Stimulated activated CD8-positive, alpha-beta memory T cell treated with anti-CD3 and anti-CD28 coated beads, Interleukin-4, amount 100 ng/mL, for 48 hours (primary cell): ENCODE measurements at places on chromosomes 7 and 10.

DNA sequence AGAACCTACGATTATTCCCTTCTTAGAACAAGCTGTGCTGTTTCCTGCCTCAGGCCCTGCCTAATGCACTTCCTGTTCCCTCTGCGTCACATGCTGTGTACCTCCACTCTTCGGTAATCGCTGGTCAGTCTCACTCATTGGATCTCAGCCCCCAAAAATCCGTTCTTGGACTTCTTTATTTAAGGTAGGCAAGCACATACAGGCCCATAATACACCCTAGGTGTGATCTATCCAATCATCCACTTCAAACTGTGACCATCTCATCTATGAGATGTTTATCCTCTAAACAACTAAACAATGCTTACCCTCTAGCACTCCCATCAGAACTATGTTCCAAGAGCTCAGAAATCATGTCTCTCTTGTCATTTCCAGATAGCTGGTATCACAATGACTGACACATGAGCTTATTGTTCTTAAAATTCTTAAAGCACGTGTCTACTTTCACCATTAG is 83.9 kb downstream of the CADPS2 start:
- DNase-seq: no peak

DNA sequence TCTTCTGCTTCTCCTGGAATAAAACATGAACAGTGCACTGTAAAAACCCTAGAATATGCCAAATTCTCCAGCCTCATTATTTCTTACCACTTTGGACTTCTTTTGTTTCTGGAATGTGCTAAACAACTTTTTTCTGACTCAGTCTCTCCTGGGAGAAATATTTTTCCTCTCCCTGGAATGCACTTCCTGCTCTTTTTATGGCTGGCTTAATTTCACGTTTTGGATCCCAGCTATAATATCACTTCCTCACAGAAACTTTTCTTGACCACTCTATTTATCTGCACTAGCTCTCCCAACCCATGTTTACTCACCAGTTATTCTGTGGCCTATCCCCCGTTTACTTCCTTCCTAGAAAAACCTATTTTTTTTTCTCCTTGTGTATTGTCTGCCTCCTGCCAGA is 26.7 kb downstream of the ABCB5 start:
- DNase-seq: no peak

DNA sequence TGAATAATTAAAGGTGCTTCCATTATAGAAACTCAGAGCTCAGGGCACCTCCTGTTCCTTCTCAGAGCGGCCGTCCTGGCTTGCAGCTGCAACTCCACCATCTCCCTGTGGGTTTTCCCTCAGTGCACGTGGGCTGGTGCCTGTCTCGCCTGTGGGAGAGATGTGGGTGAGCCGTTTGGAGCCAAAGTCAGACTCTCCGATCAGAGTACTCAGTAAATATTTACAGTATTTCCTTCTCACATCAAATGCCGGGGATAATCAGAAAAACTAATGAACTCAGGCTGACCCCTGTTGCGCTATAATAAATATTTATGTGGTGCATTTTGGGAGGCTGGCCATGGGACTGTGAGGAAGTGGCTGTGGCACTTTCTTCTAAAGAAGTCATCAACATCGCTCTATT is 155.8 kb upstream of the HABP2 start:
- no peak for DNase-seq

DNA sequence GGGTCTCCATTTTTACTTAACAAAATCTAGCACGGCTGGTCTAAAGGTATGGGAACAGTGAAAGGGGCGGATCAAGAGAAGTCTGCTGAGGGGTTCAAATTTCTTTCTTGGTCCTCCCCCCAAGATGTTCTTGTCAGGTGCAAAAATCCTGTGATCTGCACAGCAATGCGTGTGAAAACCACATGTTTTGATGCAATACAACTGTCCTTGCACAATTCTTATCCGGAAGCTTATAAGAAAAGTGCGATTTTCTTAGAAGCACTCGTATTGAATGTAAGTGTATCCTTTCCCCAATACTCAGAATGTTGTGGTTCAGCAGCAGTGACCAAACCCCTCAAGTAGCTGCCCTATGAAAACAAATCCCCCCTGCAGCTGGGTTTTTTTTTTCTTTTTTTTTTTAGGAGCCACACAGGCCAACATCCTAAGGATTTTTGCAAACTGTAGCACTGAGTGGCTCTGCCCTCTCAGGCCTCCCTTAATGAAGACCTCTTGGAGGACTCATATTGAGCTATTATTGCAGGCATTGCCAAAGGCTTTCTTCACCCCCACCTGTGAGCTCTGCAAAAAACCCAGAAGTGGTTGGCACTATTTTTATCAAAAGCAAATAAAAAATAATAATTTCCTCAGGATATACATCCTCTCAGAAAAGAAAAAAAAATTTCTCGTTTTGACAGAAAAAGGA is 151.9 kb upstream of the ITGB1 start:
- DNase-seq: no peak

- no peak for DNase-seq
Observed at GRCh38 chr10:126638542-126638941, 32.0 kb downstream of the C10orf90 start.

GRCh38 chr10:131647789-131648188 is 253.0 kb upstream of the PPP2R2D start:
- DNase-seq: no peak

DNA sequence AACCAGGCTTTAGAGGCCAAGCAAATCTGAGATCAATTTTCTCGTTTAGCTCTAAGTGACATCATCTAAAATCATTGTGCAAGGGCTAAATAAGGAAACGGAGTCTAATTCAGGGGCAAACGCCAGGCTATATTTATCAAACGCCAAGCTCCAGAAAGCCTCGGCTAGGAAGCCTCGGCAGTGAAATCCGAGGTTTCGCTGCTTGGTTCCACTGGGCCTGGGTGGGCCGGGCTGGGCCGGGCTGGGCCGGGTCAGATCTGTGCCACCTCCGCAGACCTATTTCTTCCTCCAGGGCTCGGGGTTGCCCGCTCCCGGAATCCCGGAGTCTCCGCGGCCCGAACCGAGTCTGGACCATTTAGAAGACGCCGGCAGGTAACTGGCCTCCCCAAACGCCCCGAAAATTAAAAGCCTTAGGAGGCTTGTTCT is 459 bp upstream of the FEZF1 start:
- no peak for DNase-seq

DNA sequence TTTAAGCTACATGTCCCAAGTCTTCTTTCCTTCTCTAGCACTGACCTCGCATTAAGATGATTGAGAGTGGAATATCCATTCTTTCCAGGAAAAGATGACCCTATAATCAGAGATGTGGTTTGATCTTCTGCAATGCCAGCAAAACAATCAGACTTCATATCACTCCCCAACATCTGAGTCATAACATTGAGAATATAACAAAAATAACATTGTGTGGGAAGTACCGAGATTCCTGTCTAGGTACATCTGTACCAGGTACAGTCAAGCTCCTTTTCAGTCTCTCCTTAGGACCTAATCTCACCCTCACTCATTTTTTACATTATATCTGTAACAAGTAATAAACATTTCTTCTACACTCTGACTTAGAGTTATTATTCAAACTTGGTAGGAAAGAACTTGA is 201.6 kb downstream of the LRRTM3 start:
- no peak for DNase-seq

DNA sequence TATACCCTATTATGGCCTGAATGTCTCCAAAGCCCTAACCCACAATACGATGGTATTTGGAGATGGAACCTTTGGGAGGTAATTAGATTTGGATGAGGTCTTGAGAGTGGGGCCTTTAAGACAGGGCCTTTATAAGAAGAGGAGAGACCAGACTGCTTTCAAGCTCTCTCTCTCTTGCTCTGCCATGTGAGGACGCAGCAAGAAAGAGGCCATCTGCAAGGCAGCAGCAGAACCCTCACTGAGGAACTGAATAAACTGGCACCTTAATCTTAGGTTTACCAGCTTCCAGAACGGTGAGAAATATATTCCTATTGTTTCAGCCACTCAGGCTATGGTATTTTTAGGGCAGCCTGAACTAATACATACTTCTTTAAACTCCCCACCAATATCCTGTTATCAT is 2.0 kb upstream of the GNAI1 start:
- DNase-seq: no peak

GRCh38 chr7:37446371-37446770 is 2.3 kb downstream of the ELMO1 start:
- no peak for DNase-seq

DNA sequence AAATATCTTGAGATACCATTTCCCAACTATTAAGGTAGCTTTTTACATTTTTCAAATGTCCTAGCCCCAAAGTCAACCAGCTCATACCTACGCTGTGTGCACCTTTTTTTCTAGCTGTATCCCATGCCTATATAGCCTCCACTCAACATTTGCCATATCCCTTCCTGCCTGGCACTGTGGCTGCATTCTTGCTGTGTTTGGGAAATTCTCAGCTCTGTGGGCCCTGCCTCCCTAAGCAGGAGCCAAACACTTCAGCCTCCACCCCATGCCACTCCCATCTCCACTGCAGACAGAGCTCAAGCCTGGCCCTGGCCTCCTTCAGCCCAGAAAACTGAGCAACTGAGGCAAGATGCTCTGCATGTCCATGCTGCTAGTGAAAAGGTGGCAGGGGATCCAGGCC is 141.3 kb downstream of the RAB11FIP2 start:
- no peak for DNase-seq

- DNase-seq: no peak
Observed at GRCh38 chr10:127151981-127152699, 44.3 kb downstream of the INSYN2A start.

GRCh38 chr7:27518561-27519350 is 143.9 kb downstream of the HIBADH start:
- DNase-seq: no peak

- DNase-seq: no peak
Observed at GRCh38 chr7:154566877-154567276, 436.0 kb downstream of the PAXIP1 start.

DNA sequence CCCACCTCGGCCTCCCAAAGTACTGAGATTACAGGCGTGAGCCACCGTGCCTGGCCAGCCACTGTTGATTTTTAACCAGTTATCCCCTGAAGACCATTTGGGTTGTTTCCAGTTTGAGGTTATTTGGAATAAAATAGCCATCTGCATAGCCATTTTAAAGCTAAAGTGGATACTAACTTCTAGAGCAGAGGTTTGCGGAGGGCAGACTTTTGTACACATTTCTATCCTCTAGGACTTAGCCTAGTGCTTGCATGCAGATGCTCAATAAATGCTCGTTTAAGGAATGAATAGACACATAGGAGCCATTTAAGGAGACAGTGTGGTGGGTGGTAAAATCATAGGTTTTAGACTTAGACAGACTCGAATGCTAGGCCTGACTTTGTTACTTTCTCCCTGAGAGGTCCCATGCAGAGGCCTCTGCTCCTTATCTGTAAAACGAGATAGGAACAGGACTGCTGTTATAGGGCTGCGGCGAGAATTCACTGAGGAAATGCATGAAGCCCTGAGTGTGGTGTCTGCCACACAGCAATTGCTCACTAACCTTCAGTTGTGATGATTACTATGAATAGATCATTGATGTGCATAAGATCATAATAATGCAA is 75.9 kb downstream of the PFKFB3 start:
- DNase-seq: no peak

- no peak for DNase-seq
Observed at GRCh38 chr10:96743988-96744585, 23.8 kb upstream of the PIK3AP1 start.

DNA sequence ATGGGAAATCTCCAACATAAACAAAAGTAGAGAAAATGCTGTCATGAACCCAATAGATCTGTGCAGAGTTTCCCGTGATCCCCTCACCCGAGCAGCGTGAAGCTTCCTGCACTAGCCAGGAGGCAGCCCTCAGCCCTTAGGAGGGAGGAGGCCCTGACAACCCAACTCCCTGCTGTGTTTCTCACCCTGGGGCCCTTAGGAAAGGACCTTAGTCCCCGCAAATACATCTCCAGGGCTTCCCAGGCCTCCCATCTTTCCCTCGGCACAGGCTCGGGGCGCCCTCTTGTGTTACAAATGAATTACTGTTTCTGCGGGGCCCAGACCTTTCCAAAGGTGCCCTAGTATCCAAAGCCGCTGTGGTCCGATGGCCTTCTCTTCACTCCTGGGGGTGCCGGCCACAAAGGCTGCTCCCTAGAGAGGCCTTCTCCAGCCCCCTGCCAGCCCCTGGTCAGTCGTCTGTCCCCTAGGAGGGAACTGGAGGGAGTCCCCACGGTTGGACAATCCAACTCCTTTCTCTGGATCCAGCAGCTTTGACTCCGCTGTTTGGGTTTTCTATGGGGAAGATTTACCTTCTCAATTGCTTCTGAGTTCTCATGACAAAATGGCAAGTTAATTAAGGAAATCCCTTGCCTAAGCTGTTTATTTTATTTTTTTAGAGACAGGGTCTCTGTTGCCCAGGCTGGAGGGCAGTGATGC is 49.9 kb upstream of the SH2B2 start:
- peak; percentile 68 for DNase-seq

DNA sequence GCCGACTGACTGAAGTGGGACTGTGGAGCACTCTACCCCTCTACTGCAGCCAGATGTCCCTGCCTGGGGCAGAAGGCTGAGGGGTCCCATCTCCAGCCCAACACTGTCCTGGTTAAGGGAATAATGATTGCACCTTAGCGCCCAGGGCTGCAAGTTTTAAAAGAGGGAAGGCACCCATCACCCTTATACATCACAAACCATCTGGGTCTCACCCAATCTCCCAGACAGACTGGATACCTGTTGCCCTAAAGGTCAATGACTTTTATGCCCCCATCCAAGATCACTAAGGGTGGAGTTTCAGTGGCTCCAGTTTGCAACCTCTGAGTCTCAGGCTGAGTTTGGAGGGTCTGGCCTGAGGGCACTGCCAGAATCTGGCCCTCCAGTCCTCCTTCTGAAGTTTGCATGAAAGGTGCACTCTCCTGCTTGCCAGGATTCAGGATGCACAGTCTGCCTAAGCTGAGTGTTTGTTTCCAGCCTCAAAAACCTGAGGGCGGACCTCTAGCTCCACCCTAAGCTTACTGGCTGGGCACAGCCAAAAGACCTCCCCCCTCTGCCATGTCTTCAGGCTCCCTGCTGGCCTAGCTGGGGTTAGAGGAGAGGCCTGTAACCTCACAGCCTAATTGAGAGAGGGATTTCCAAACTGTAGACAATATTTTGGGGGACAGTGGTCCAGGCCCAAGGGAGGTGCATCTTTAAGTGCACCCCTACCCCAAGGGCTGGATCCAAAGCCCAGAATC is 2.5 kb upstream of the EMX2 start:
- DNase-seq: no peak

GRCh38 chr7:92904244-92905131 is 68.1 kb upstream of the CDK6 start:
- peak; percentile 86 for DNase-seq

GRCh38 chr7:126501617-126502016 is 751.1 kb downstream of the GRM8 start:
- no peak for DNase-seq

DNA sequence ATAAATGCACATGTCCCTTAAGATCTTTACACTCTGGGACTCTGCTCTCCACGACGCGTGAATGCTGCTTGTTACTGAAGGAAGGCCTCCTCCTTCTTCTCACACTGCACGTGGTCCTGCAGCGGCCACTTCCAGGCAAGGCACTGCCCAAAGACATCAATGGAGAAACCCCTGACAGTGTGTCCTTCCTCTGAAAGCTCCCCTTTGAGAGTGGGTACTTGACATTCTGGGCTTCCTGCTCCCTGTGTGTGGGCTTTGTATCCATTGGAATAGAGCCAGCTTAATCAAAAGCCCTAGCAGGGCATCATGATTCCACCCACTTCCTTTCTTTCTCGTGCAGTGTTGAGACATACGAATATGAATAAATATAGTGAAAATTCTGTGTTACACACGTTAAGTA is 69.7 kb upstream of the STK17A start:
- DNase-seq: no peak

GRCh38 chr10:118052816-118053215 is 6.1 kb upstream of the RAB11FIP2 start:
- DNase-seq: no peak
